ENCODE measurements at places on chromosomes 11 and 22. TPM values are rescaled to one million over a fixed set of nuclear protein-coding genes. Genes with fewer than 3 reads are reported as not detected.

DNA sequence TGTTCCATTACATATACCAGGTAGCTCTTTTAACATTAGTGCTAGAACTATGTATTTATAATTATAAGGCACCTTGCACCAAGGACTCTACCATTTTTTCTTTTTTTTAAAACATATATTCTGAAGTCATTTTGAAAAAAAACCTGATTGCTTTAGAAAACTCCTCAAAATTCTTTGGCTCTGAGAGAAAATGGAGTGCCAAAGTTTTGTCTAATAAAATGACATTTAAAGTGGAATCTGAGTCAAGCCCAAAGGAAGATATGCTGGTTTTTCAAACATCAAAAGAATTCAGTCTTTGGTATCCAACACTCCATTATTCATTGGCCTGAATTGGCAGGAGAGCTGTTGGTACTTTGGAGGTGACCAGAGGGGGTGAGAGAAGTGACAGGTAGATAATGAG is 116.5 kb downstream of the ME3 start:
- no peak for DNase-seq

GRCh38 chr11:64758330-64759079 is 1.3 kb downstream of the PYGM start:
- peak; percentile 60 for DNase-seq

Gene APOA4
- not detected for total RNA-seq

DNA sequence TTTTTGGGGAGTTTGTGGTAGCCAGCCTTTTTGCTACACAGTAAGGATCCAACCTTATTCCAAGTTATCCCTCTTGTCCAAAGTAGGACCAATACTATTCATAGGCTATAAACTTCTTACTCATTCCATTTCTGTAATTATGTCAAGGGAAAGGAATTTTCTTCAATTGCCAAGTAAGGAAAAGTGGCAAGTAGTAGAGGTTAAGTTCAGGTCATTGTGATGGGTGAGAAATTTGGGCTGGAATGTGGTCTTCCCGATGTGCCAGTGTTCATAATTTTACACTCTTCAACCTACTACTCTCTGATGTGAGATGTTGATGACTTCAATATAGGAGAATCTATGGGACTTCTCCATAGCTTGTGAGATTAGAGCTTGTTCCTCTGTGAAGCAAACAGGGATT is 648.8 kb downstream of the METTL15 start:
- no peak for DNase-seq

Measured in cardiac septum (tissue), 1 donor.